Astrocyte (in vitro differentiated cells and primary cell): ENCODE measurements at places on chromosomes 16 and 17. TPM values are rescaled to one million over a fixed set of nuclear protein-coding genes. Genes with fewer than 3 reads are reported as not detected.
A peak's percentile ranks its signal among the peaks of the same experiment; 100 is the strongest.

- H3K27ac ChIP-seq = no peak overlapping the region
- no peak overlapping the region for H3K4me3 ChIP-seq
- peaks cover 11% of the 10 kb centered on the region for H3K4me1 ChIP-seq
These were observed 66.6 kb downstream of the WSB1 start for GRCh38 chr17:27360507-27360906.

DNA sequence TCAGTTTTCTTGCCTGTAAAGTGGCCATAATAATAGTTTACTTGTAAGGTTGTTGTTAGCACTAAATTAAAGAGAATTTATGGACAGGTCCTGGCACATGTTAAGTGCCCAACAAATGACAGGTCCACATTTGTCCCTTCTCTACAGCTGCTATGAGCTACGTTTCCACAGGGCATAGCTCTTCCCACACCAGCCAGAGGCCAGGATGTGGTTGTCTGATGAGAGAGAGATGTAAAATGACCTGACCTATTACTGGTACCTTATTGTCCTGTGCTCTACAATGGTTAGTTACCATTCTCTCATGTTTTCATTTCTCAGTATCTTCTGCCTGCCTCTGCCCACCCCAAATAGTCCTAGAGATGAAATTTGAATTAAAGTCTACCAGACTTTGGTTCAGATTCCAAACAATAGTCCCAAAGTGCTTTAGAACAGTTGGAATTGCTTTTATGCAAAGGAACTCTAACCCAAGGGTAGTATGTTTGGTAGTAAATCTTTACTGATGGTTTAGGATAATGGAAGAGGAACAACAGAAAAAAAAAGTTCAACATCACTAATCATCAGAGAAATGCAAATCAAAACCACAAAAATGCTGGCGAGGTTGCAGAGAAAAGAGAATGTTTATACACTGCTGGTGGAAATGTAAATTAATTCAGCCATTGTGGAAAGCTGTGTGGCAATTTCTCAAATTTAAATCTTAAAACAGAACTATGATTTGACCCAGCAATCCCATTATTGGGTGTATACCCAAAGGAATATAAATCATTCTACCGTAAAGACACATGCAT lies 57.1 kb upstream of the ANKFN1 start:
- H3K4me3 ChIP-seq = no peak overlapping the region
- DNase-seq = peak; percentile 62
- no peaks in the 10 kb centered on the region for H3K27me3 ChIP-seq
- H3K4me1 ChIP-seq = no peaks in the 10 kb centered on the region

The CDH13 gene
- 23.0 and 41.7 TPM in 2 replicates for total RNA-seq

- H3K27ac ChIP-seq = no peak overlapping the region
- DNase-seq = no peak
- H3K36me3 ChIP-seq = peaks cover 22% of the 10 kb centered on the region
These were observed 30.6 kb upstream of the ENDOV start for GRCh38 chr17:80384078-80384960.

DNA sequence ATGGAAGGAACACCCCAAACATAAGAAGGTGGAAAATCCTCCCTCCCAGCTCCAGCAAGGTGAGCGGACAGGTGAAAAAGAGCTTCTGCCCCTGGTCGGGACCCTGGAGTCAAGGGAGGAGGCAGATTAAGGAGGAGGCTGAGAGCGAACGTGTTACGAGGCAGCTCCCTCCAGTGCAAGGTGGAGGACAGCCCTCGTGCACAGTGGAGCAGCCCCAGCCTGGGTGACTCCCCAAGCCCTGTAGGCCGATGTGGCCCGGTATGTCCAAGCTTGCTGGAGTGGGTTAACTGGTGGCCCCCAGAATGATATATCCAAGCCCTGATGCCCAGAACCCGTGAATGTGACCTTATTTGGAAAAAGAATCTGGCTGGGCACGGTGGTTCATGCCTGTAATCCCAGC lies 15.5 kb upstream of the CRISPLD2 start:
- H3K4me1 ChIP-seq = peaks cover 17% of the 10 kb centered on the region
- no peak for DNase-seq
- no peaks in the 10 kb centered on the region for H3K27me3 ChIP-seq
- no peak overlapping the region for H3K27ac ChIP-seq
- H3K36me3 ChIP-seq = no peaks in the 10 kb centered on the region

DNA sequence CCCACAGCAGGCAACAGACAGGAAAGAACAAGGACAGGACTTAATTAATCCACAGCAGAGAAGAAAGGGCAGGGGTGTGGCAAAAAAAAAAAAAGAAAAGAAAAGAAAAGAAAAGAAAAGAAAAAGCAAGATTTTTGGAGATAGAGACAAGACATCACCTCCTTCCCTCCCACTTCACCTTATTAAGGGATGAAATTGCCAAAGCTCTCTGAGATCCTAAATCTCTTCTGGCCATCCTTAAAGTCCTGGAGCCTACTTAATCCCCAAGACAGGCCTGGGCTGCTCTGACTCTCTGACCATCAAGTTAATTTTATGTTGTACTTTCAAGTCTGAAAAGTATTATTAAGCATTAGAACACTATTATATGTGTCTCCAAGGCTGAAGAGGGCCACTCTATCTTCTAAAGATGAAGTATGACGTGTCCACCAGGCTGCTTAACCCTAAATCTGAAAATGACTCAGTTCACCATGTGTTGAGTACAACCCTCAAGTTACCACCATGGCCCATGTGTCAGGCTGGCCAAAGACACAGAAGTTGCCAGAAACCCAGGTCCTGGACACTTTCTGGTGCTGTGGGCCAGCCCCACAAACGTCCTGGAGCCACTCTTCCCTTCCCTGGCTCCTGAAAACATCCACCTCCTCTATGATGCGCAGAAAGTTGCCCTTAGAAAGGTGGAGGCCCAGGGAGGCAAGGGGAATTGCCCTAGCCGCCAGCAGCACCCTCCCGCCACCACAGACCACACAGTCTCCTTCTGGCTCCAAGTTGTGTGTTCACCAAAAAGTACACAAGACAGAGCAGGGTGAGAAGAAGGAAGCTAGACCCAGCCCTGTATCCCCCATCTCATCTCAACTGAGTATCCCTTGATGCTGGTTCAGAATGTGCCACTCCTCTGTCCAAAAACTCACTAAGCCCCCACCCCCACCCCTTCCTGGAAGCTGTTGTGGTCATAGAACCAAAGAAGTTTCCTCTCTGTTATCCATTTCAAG lies 2.7 kb downstream of the SOCS1 start:
- peak; percentile 56 for DNase-seq
- no peaks in the 10 kb centered on the region for H3K36me3 ChIP-seq
- H3K4me3 ChIP-seq = peak overlapping the region; percentile 62
- H3K27ac ChIP-seq = peak overlapping the region; percentile 25

The PDIA2 gene
- total RNA-seq = 1.2 and 1.5 TPM in 2 replicates

DNA sequence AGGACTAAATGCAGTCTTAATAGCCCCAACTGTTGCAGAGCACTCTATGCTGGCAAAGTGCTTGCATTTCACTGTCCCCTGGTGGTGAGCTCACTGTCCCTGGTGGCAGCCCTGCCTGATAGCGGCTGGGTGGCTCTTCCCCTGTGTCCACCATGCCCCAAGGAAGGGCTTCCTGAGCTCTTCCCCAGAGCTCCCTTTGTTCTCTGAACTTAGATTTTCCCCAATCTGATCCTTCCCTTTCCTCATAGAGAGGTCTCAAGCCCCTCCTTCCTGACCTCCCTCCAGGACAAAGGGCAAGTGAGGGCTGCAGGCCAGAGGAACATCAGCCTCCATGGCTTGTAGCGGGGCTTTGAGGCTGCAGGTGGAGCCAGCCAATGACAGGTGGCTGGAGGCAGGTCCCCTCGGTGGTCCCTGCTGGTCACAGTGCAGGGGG lies 17.0 kb downstream of the BEAN1 start:
- no peaks in the 10 kb centered on the region for H3K36me3 ChIP-seq
- H3K27me3 ChIP-seq = peaks cover 21% of the 10 kb centered on the region
- H3K4me3 ChIP-seq = no peak overlapping the region
- H3K4me1 ChIP-seq = peaks cover 3% of the 10 kb centered on the region
- H3K27ac ChIP-seq = no peak overlapping the region

The CIITA gene
- not detected in 2 replicates for total RNA-seq

The C16orf86 gene
- 0.32 and 1.6 TPM in 2 replicates for total RNA-seq

GRCh38 chr17:76438906-76439305 lies 14.0 kb downstream of the UBE2O start:
- no peak overlapping the region for H3K27ac ChIP-seq
- DNase-seq = no peak
- H3K36me3 ChIP-seq = no peaks in the 10 kb centered on the region
- H3K4me3 ChIP-seq = no peak overlapping the region

GRCh38 chr16:66690106-66690847 lies 6.3 kb downstream of the CMTM4 start:
- H3K27ac ChIP-seq = no peak overlapping the region
- no peaks in the 10 kb centered on the region for H3K27me3 ChIP-seq
- H3K36me3 ChIP-seq = no peaks in the 10 kb centered on the region
- no peak for DNase-seq
- no peaks in the 10 kb centered on the region for H3K4me1 ChIP-seq

GRCh38 chr16:54050459-54051210 lies 236.0 kb downstream of the IRX3 start:
- H3K4me1 ChIP-seq = no peaks in the 10 kb centered on the region
- no peak overlapping the region for H3K27ac ChIP-seq
- H3K4me3 ChIP-seq = no peak overlapping the region
- DNase-seq = peak; percentile 39
- no peaks in the 10 kb centered on the region for H3K36me3 ChIP-seq
- no peaks in the 10 kb centered on the region for H3K27me3 ChIP-seq

GRCh38 chr16:77584205-77584859 lies 138.0 kb upstream of the NUDT7 start:
- no peaks in the 10 kb centered on the region for H3K27me3 ChIP-seq
- peaks cover 23% of the 10 kb centered on the region for H3K4me1 ChIP-seq

DNA sequence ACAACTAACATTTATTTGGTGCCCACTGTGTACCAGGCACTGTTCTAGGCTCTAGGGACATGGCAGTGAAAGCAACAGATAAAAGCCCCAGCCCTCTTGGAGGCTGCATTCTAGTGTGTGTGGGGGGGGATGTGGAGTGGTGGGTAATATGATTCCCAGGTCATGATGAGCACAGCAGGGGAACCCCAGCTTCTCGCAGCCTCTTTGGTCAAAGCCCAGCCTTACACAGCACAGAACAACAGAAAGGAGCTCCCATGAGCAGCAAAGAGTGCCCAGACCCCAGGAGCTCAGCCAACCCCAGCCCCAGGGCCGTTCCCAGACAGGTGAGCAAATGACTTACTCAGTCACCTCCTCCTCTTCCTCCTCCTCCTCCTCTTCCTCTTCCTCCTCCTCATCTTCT lies 21.9 kb downstream of the CNGB1 start:
- DNase-seq = no peak
- H3K4me3 ChIP-seq = no peak overlapping the region
- H3K27ac ChIP-seq = no peak overlapping the region
- H3K4me1 ChIP-seq = no peaks in the 10 kb centered on the region
- H3K36me3 ChIP-seq = no peaks in the 10 kb centered on the region

GRCh38 chr17:79939755-79940458 lies 95.8 kb downstream of the TBC1D16 start:
- DNase-seq = no peak
- H3K27ac ChIP-seq = no peak overlapping the region
- peaks cover 2% of the 10 kb centered on the region for H3K4me1 ChIP-seq
- no peaks in the 10 kb centered on the region for H3K27me3 ChIP-seq
- no peak overlapping the region for H3K4me3 ChIP-seq

GRCh38 chr17:41575336-41575735 lies 3.5 kb upstream of the KRT9 start:
- peaks cover 17% of the 10 kb centered on the region for H3K27me3 ChIP-seq
- no peaks in the 10 kb centered on the region for H3K4me1 ChIP-seq
- H3K4me3 ChIP-seq = no peak overlapping the region
- no peaks in the 10 kb centered on the region for H3K36me3 ChIP-seq
- H3K27ac ChIP-seq = no peak overlapping the region
- no peak for DNase-seq

DNA sequence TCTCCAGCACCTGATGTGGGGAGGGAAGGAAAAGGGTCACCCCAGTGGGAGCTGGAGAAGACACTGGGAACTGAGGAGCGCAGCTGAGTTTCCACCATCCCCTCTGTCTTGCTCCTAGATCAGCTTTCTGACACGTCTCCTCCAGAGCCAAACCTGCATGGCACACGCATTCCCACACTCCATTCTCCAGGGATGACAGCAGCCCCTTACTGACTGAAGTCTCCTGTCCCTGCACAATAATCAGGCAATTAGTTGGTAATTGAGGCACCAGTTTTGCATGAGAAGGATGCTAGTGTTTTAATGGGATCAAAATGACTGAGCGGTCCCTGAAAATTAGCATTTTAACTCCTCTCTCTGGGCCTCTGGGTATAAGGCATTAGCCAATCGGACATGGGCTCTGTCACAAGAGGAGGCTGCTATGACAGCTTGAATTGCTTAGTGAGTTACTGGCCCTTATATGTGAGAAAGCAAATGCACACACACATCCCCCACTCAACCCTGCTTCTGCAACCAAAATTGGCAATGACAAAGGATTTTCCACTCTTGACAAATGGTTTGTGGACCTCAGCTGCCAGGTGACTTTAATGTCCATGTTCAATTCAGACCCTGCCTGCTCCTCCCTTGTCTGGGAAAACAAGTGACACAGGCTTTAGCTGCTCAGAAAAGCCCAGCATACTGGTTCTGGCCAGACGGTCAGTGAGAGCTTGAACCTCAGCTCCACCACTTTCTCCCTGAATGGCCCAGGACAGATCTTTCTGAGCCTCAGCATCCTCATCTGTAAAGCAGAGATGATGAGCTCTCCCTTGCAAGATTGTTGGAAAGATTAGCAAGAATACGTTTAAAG lies 57.2 kb upstream of the SREBF1 start:
- H3K27ac ChIP-seq = no peak overlapping the region
- peaks cover 4% of the 10 kb centered on the region for H3K36me3 ChIP-seq
- DNase-seq = no peak
- no peak overlapping the region for H3K4me3 ChIP-seq
- H3K4me1 ChIP-seq = no peaks in the 10 kb centered on the region

The ASPA gene
- not detected in 2 replicates for total RNA-seq

DNA sequence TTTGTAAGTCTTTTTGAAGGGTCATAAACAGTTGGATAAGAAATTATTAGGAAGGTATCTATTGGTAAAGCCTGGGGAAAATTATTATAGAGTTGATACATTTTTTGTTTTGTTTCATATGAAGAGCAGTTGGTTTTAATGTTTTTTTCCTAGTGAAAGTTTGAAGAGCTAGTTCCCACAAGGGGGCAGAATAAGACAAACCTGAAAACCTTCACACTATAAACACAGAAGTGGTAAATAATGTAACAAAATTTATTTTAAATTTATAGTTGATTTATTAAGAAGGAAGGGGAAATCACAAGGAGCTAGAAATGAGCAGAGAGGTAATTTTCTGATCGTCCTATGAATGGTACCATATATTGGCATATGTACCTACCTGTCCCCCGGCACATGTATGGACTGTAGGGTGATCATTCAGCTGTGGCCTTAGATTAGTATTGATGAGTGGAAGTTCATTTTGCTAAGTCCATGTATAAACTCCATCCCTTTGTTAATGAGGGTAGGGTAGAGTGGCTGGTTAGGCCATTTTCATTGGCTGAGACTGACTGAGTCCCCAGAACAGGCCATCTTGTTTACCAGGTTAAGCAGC lies 116.3 kb downstream of the TANC2 start:
- peak; percentile 14 for DNase-seq
- H3K4me1 ChIP-seq = peaks cover 7% of the 10 kb centered on the region
- peak overlapping the region; percentile 9 for H3K27ac ChIP-seq
- no peak overlapping the region for H3K4me3 ChIP-seq
- peaks cover 2% of the 10 kb centered on the region for H3K36me3 ChIP-seq

GRCh38 chr17:64331366-64331765 lies 59.3 kb downstream of the PECAM1 start:
- DNase-seq = no peak
- no peak overlapping the region for H3K27ac ChIP-seq
- no peak overlapping the region for H3K4me3 ChIP-seq
- H3K4me1 ChIP-seq = no peaks in the 10 kb centered on the region

GRCh38 chr16:75770051-75770450 lies 43.8 kb upstream of the CPHXL start:
- H3K27ac ChIP-seq = no peak overlapping the region
- H3K27me3 ChIP-seq = no peaks in the 10 kb centered on the region
- DNase-seq = no peak
- H3K4me3 ChIP-seq = no peak overlapping the region
- no peaks in the 10 kb centered on the region for H3K36me3 ChIP-seq

The NKIRAS2 gene
- 60.5 and 66.0 TPM in 2 replicates for total RNA-seq

The CHRNB1 gene
- total RNA-seq = 9.7 and 11.7 TPM in 2 replicates

The SERPINF2 gene
- 0.11 and 0.29 TPM in 2 replicates for total RNA-seq
